ENCODE measurements at places on chromosomes 16 and 17.

DNA sequence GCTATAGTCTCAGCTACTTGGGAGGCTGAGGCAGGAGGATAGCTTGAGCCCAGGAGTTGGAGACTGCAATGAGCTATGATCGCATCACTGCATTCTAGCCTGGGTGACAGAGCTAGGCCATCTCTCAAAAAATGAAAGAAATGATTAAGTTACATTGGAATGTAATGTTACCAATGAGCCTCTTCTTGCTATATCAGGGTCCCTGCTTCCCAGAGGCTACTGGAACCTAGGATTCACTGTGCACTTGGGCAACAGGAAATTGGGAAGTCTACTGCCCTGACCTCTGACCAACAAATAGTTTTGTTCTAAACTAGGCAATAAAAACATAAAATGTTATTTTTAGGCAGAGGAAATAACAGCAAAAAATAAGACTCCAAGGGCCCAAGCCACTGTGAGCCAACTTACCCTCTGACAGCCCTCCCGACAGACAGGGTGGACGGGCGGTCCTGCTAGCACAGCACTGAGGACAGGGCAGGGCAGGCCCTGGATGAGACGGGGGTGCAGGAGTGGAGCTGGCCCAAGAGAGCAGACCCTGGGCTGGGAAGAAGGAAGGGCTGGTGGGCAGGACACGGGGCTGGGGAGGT, 27.5 kb downstream of the NSMCE1 start:
- peak; percentile 72 for DNase-seq

DNA sequence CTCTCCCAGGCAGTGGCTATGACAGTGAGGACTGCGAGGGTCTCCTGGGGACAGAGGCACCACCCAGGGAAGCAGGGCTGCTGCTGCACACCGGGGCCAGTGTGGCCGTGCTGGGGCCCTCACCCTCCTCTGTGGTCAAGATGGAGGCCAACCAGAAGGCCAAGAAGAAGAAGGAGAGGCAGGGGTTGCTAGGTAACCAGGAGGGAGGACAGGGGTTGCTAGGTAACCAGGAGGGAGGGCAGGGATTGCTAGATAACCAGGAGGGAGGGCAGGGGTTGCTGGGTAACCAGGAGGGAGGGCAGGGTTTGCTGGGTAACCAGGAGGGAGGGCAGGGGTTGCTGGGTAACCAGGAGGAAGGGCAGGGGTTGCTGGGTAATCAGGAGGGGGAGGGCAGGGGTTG, 55.2 kb downstream of the ACTG1 start:
- no peak for DNase-seq

DNA sequence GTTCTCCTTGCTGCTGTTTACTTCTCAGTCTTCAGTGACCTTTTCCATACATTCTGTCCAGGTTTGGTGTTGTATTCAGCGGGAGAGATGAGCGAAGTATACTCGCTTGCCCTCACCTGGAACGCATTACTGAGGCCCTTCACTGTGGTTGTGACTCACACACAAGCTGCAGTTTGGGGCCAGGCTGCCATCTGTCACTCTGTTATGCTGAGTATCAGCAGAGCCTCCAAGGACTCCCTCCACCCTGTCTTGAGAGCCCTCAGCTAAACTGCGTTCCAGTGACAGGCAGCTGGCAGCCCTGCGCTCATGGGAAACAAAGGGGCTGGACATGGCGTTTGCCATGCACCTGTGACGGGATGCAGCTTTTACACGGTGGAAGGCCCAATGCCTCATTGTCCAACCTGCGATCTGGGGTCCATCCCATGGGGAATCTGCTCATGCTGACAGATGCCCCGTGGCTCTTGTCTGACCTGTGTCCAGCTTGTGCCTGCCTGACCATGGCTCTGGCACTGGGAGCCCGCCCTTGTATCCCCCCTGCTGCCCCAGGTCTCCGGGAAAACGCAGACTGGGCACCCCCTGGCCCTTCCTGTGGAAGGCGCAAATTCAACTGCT, 6.5 kb upstream of the ZNF778 start:
- DNase-seq = no peak

DNA sequence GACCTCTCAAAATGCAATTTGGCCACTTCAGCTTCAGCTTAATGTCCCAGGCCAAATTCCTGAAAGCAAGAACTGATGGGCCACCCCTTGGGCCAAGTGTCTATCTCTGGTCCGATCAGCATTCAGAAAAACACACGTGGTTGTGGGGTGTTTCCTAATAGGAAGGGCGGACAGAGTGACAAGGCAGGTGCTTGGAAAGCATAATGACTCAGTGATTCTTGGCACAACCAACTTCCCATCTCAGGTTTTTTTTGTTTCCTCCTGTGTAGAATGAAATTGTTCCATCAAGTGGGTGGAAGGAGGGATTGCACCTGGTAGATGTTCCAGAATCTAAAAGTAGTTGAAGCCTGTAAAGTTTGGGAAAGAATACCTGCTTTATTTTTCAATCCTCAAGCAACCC, 155.6 kb downstream of the HS3ST2 start:
- DNase-seq = no peak

GRCh38 chr17:67546578-67547527, 169.8 kb downstream of the PITPNC1 start:
- no peak for DNase-seq

DNA sequence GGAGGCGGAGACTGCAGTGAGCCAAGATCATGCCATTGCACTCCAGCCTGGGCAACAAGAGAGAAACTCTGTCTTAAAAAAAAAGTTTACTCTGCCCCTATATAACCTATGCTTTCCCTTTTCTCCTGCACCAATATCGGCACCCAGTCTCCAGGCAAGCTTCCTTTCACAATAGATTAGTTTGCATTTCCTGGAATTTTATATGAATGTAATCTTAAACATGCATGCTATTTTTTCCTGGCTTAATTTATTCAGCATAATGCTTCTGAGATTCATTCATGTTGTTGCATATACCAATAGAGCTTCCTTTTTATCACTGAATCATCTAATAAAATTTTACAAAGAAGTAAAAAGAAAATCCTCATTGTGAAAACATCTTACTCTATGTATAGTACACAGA, 59.4 kb downstream of the USP32 start:
- DNase-seq = no peak

DNA sequence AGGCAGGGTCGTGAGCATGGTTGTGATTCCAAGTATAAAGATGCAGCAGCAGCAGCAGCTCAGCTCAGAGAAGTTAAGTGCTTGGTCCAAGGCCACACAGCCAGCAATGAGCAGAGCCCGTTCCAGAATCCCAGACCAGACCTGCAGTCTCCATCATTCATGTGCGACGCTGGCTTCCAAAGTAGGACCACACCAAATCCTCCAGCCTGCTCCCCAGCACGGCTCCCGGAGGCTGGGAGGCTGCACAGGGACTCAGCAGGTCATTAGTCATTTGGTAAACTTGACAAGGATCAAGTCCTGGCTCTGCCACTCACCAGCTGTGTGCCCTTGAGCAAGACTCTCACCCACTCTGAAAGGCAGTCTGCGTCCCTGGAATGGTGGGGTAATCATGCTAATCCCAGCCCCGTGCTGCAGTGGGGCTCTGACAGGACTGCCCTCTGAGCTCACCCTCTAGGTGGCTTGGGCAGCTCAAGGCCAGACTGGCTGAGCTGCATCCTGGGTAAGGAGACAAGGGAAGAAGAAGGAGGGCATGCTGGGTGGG, 95.1 kb upstream of the TMEM132E start:
- DNase-seq = no peak

- DNase-seq = no peak
These were observed 127.9 kb upstream of the MON1B start for GRCh38 chr16:77062878-77063675.

GRCh38 chr17:31558748-31559583, 167.5 kb downstream of the RAB11FIP4 start:
- DNase-seq = no peak

GRCh38 chr17:41352597-41353366, 2.2 kb upstream of the KRT33A start:
- DNase-seq = no peak

GRCh38 chr17:67831268-67831667, 6.0 kb downstream of the BPTF start:
- DNase-seq = no peak

DNA sequence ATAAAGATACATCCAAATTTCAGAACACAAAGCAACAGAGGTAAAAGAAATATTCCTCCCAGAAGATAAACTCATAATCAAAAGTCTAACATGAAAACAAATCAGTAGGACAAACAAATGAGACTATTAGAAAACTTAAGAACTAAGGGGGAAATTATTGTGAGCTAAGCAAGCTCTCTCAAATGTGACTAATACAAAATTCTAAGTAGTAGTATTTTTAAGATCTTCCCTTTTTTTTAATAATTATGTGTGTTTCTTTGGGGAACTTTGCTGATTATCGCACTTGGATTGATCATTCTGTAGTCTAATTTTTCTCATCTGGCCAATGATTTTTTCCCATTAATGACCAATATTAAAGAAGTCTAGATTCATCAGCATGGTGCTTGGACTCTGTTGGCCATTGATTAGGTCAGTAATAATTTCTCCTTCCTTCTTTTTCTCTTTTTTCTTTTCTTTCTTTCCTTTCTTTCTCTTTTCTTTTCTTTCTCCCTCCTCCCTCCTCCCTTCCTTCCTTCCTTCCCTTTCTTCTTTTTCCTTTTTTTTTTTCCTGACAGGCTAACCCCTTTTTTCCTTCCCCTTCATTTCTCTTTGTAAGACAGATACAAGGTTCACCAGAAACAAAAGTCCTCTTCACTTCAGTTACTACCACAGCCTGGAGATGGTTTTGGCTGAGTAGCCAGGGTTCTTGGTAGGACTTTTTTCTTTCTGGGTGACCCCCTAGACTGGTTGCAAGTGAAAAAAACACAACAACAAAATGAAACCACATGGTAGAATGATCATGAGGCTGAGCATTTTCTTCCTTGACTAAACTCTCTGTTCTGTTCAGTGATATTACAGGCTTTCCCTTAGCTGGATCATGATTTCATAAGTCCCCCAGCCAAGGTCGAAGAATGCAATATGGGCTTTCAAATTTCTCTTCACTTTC, 2.9 kb upstream of the ABCA6 start:
- DNase-seq = no peak

DNA sequence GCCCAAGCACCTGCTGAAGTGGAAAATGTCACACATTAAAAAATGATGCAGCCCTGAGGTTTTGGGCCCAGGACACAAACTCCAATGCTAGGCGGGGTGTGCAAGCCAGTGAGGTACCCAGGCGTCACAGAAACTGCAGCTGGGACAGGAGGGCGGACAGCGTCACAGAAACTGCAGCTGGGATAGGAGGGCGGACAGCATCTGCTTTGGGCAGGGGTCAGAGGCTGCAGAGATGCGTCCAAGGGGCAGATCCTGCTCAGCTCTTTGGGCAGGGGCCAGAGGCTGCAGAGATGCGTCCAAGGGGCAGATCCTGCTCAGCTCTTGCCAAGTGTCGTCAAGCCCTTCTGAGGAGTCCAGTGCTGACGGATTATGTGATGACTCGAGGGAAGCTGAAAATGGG, 43.9 kb upstream of the RCVRN start:
- no peak for DNase-seq

DNA sequence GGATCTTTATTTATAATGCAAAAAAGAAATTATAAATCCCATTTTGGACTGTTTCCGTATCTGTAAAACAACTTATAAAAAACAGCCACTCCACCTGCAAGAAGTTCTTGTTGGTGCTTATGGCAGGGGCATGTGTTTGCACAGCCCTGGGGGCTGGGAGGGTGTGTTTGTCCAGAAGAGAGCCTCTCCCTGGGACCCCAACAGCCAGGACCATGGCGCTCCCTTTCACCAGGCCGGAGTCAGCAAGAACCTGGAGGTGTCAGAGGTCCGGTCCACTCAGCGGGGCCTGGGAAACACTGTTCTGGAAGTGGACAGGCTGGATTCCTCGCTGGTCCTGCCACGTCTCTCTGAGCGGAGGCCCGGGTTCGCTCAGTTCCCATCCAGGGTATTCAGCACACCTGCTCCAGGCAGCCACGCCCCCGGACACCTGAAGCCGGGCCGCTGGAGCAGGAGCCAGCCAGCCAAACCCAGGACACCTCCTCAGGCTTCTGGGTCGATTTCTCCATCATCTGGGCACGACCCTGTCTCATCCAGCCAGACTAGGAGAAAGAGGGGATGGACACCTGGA, 18.9 kb upstream of the GINS2 start:
- DNase-seq = no peak

GRCh38 chr16:2779978-2780898, 3.2 kb upstream of the ELOB start:
- DNase-seq = no peak

DNA sequence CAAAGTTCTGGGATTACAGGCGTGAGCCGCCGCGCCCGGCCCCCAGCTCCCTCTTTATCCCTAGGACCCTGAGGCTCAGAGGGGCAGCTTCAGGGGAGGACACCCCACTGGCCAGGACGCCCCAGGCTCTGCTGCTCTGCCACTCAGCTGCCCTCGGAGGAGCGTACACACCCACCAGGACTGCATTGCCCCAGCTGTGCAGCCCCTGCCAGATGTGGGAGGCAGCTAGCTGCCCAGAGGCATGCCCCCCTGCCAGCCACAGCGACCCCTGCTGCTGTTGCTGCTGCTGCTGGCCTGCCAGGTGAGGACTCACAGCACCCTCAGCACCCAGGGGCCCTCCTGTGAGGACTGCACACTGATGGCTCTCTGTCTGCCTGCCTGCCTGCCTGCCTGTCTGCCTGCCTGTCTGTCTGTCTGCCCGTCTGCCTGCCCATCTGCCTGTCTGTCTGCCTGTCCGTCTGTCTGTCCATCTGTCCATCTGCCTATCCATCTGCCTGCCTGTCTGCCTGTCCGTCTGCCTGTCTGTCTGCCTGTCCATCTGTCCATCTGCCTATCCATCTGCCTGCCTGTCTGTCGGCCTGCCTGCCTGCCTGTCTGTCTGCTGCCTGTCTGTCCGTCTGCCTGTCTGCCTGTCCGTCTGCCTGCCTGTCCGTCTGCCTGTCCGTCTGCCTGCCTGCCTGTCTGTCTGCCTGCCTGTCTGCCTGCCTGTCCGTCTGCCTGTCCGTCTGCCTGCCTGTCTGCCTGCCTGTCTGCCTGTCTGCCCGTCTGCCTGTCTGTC, 5.0 kb downstream of the GCGR start:
- no peak for DNase-seq

DNA sequence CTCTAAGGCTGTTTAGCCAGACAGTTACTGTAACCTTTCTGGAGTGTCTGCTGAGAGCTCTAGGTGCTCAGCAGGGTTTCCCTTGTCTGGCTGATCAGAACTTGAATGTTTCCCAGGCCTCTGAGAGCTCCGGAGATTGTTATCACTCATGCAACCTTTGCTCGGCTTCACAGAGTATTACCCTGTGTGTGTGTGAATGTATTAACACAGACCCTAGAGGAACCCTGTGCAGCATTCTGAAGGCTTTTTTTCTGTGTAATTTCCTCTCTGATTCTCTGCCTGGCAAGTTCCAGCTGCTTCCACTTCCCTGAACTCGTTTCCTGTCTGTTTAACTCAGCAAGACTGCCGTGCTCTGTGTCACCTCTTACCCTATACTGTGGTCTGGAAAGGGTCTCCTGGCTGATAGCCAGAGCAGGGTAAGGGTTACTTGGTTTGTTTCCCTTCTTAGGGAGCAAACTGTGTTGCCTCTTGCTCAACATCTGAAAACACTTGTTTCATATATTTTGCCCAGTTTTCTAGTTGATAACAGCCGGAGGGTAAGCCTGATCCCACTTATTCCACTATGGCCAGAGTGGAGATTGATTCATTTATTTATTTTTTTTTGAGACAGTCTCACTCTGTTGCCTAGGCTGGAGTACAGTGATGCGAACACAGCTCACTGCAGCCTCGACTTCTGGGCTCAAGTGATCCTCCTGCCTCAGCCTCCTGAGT, 21.7 kb downstream of the PRMT7 start:
- DNase-seq = no peak

GRCh38 chr16:26777821-26778220, 288.9 kb upstream of the C16orf82 start:
- no peak for DNase-seq

All from vagina (tissue), 2 donors.